ENCODE measurements at places on chromosomes 16 and 17.

GRCh38 chr17:79573196-79573896 is 37.5 kb downstream of the RBFOX3 start:
- no peak for DNase-seq

GRCh38 chr16:69077251-69077650 is 28.2 kb upstream of the HAS3 start:
- DNase-seq = no peak

GRCh38 chr17:45908935-45909334 is 14.6 kb downstream of the MAPT start:
- no peak for DNase-seq

DNA sequence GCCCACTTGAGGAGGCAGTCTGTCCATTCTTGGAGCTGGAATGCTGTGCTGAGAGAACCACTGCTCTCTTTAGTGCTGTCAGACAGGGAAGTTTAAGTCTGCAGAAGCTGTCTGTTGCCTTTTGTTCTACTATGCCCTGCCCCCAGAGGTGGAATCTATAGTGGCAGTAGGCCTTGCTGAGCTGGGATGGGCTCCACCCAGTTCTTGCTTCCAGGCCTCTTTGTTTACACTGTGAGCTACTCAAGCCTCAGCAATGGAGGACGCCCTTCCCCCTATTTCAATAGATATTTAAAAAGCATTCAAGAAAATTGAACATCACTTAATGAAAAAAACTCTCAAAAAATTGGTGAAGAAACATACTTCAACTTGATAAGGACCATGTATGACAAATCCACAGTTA is 313.5 kb downstream of the PHKB start:
- no peak for DNase-seq

DNA sequence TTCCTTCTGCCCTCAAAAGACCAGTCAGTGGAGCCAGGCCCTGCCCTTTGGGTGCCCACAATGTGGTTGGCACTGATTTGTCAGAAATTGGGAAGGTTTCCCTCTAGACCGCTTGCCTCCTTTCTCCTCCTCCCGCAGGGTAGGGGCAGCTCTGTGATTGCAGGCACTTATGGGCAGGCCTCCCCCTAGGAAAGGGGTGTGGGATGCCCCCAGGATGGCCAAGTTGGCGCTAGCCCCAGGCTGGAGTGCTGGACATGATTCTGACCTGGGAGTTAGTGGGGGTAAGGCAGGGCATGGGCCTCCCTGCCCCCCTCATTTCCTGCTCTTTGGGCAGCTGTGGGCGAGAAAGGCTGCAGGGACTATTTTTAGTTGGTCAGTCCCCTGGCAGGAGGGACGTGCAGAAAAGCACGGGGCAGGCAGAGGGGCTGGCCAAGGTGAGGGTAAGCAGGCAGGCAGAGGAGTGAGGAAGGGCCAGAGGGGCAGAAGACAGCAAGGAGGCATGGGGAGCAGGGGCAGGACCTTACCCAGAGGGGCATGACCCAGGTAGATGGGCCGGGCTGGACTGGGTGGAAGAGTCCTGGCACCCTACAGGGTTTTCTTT is 3.3 kb downstream of the RARA start:
- no peak for DNase-seq

GRCh38 chr16:30998852-30999761 is 11.3 kb downstream of the STX1B start:
- no peak for DNase-seq

- no peak for DNase-seq
Observed at GRCh38 chr16:3951861-3952736, 71.6 kb upstream of the CREBBP start.

GRCh38 chr16:72840631-72841381 is 207.1 kb downstream of the ZFHX3 start:
- no peak for DNase-seq

DNA sequence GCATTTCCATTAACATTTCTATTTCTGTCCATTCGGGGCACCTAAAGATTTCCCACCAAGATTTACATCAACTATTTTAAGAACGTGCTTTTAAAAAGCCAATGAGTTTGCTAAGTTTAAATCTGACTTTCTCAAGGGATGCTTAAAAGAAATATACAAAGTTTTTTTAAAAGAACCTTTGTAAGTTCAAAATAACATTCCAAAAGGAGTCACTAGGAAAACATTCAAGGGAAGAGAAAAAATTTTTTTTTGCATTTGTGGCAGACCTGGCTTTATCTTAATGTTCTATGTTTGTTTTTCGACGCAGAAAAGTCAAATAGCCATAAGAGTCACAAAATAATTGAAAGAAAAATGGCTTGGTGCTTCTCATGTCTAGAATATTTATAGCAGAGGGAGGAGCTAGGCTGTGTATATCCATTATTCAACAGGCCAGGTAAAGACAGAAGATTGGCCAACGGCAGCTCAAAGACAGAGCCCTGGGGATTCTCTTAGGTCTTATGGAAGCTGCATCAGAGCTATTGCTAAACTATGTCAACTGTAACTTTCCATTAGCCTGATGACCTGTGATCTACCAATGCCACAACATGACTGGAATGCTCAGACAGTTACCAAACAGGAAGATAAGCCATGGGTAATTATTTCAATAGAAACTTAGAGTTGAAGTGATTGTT is 37.8 kb upstream of the MYOCD start:
- no peak for DNase-seq

GRCh38 chr17:43774304-43775250 is 4.2 kb downstream of the DUSP3 start:
- no peak for DNase-seq

GRCh38 chr17:79917902-79918484 is 78.8 kb upstream of the CBX4 start:
- no peak for DNase-seq

DNA sequence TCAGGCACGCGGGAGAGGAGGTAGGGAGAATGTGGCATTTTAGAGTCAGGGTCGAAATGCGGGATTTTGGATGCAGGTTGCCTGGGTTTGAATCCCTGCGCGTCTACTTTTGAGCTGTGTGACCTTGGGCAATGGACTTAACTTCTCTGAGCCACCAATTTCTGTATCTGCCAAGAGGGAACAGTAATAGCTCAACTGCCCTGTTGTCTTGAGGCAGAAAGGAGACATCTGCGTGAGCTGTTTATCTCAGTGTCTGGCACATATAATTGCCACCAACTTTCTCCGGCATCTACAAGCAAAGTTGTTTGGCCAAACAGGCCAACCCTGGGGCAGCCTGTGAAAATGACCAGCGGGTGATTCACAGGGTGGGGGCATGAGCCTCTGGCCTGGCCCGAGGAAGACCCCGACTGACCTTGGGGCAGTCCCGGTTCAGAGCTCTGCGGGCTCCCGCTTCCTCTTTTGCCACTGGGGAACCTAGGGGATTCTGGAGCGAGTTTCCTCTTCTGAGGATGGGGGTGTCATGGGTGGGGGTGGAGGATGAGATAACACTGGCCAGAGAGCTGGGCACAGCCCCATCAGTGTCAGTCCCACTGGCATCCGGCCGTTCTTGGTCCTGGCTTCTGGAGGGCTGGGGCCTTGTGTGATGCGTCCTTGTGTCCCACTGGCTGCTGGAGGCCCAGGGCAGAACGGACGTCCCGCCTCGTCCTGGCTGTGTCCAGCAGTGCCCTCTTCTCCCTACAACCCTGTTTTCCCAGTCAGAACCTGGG is 1.3 kb downstream of the SNN start:
- no peak for DNase-seq

DNA sequence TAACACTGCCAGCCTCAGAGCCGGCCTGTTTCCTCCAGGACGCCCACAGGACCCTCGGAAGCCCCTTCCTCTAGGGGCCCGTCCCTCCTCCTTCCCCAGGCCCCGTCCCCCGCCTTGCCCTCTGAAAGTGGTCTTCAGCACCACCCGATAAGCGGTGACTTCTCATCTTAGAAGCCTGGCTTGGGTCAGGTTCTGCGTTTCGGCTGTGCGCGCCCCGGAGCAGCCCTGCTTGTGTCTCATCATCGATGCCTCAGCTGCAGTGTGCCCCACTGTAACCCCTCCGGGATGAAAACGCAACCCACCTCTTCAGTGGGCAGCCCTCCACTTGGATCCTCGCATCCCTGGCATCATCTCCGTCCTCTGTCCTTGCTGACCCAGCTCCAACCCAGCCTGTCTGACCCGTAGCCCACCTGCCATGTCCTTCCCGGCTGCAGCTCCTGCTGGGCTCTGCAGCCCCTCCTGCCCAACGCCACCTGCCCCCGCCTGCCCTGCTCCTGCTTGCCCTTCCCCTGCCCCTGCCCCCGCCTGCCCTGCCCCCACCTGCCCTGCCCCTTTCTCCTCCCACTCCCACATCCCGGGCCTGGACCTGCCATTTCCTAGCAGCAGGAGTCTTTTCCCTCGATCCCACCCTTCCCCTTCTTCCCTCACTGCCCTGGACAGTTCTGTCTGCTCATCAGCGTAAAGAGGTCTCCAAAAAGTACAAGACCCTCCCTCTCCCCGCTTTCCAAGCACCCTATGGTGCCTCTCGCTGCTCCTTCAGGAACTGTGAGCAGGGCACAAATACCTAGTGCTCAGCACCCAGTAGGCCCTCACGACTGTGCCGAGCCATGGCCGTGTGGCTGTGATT is 112.5 kb upstream of the CHMP6 start:
- no peak for DNase-seq

- DNase-seq = no peak
Observed at GRCh38 chr17:80384078-80384960, 30.6 kb upstream of the ENDOV start.

DNA sequence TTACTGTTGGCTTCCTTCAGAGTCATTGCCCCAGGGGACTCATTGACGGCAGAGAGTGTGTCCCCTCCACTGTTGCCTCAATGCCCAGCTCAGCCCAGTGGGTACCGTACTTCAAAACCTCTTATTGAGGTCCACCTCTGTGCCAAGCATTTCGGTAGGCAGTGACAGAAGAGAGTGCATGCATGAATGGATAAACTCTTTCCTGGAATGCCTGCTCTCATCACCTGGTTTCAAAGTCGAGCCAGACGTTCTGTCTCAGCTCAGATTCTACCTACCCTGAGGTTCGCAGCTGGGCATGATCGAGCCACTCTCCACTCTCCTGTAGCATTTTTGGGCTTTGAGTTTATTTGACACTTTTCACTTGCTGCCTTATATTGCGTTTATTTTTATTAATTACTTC is 647.0 kb downstream of the MAF start:
- no peak for DNase-seq

- peak; percentile 33 for DNase-seq
Observed at GRCh38 chr17:57747221-57748017, 2.3 kb upstream of the CCDC182 start.

- no peak for DNase-seq
Observed at GRCh38 chr17:32495359-32496231, 8.8 kb downstream of the CDK5R1 start.

DNA sequence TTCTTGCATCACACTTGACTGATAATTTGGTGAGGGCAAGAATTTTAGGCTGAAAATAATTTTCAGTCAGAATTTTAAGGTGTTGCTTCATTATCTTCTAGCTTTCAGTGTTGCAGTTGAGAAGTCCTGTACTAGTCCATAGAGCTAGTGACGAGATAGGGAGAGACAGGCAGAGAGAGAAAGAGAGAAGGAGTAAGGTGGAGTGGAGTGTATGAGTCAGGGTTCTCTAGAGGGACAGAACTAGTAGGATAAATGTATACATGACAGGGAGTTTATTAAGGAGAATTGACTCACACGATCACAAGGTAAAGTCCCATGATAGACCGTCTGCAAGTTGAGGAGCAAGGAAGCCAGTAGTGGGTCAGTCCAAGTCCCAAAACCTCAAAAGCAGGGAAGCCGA is 127.2 kb downstream of the UTP18 start:
- DNase-seq = no peak

GRCh38 chr17:13044572-13045065 is 26.8 kb upstream of the ELAC2 start:
- DNase-seq = no peak

DNA sequence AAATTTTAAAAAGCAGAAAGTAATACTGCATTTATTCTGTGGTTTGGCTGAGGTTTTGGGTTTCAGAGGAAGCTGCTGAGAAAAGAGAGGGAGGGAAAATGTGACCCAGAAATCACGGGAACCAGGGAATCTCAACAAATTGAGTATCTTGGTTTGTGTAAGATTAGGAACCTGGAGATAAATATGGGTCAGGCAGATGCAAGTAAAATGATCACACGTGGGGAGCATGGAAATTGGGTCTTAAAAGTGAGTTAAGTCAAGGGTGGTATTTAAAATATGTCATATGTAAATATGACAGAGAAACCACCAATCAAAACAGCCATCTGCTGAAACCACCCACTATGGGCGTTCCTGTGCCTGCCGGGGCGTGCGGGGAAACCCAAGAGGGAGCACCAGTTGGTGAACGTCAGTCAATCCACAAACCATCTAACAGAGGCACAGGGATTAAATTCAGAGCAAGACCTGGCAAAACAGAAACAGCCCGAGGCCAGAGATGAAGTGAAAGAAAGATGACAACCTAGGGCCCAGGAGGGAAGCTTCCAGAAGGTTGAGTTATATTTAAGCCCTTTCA is 33.4 kb downstream of the CDH13 start:
- no peak for DNase-seq

DNA sequence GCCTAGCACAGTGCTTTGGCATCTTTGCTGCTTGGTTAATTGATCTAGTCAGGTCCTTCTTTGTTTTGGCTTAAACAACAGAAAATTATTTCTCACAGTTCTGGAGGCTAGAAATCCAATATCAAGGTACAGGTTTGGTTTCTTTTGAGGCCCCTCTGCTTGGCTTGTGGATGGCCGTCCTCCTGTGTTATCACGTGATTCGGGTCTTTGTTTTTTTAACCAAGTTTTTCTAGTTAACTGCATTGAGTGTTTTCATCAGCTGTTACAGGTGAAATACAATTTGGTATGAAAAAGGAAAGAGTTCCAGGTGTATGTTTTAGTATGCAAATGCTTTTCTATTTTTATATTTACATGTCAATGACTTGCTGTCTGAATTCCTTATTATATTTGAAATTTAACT is 2.8 kb downstream of the NLK start:
- no peak for DNase-seq

- DNase-seq = peak; percentile 42
Observed at GRCh38 chr17:732902-733720, 715 bp downstream of the TLCD3A start.

GRCh38 chr17:82838386-82839063 is 1.3 kb downstream of the ZNF750 start:
- DNase-seq = no peak

DNA sequence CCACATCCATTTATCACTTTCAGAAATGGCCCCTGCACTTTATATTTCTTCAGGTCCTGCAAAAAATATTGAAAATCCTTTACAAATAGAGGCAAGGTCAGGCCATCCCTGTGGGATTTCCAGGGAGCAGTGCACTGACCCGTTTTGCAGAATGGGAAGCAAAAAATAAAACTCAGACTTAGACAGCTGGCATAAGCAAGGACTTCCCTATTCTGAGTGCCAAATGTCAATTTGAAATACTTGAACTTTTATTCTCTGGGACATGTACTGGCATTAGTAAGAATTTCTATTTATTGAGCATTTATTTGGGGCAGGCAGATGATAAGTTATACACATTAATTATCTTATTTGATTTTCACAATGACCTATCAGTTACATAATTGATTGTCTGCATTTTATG is 32.4 kb downstream of the PRKCB start:
- DNase-seq = no peak

- no peak for DNase-seq
Observed at GRCh38 chr17:44558334-44558709, 1.0 kb downstream of the FZD2 start.

- DNase-seq = no peak
Observed at GRCh38 chr17:13616031-13616430, 14.3 kb upstream of the HS3ST3A1 start.

Data from caudate nucleus (tissue), 63 donors.